ENCODE measurements at places on chromosomes 12 and 14.

GRCh38 chr12:182381-182892 lies 31.5 kb downstream of the SLC6A12 start:
- no peak for DNase-seq

- DNase-seq: peak; percentile 3
Observed at GRCh38 chr12:60052483-60052882, 456.7 kb downstream of the SLC16A7 start.

DNA sequence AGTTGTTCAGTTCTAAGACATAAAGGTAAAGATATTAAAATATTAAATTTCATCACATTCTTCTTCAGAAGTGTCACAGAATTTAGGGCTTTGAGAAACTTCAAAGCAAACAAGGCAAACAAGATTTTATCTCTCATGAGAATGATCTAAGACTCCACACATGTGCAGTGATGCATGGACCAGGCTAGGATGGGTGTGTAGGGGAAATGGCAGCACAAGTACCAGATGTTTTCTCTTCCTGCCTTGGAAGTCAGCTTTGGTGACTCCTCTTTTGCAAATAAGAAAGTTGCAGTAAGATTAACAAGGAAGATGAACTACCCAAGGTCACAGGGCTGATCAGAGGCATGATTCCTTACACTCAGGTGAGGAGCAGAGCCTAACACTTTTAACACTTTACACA lies 163.8 kb upstream of the LMNTD1 start:
- DNase-seq: no peak

- no peak for DNase-seq
Observed at GRCh38 chr12:56487448-56488040, 417 bp downstream of the GLS2 start.

- DNase-seq: no peak
Observed at GRCh38 chr12:60196366-60196765, 600.5 kb downstream of the SLC16A7 start.

DNA sequence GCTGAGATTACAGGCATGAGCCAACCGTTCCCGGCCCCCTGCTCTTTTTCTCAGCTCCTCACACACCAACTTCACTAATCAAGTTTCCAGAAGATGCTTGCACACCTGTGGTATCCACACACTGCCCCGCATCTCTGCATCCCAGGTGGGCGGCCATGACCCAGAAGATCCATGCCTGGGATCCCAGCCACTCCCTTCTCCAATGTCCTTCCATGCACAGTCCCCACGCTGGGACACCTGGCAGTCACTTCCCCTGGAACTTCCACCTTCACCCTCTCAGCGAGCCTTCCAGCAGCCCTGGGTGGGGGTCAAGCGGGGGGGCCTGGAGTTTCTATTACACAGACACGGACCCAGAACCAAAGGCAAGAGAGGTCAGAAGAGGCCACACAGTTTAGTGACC lies 107.8 kb downstream of the CALM1 start:
- DNase-seq: no peak

DNA sequence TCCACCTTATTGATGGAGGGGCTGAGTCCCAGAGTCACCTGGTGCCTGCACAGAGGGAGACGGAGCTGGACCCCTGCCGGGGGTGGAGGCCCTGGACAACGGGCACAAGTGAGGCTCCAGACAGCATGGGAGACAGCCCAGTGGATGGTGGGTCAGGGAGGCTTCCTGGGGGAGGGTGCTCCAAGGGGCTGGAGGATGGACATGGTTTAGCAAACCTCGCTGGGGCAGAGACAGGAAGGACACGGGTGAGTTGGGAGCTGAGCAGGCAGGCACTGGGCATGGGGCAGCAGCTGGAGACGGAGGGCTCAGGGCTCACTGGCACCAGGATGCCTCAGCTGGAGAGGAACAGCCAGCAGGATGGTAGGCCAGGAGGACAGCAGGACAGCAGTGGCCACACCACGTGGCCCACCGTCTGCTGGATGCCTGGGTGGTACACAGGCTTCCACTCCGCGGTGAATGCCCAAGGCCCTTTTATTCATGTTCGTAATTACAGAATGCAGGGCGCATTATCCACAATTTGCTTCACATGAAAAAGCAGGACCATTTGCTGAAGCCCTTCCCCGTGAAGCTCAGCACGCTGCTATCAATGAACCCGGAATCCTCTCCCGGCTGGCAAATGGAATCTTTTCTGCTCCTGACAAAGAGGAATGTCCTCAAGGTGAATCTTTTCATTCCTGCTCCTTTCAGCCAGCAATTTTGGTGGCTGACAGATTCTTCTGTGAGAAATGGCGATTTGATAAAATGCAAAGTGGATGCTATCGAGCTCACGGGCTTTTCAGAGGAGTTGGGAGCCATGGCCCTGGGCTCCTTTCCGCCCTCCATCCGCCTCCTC lies 138.1 kb upstream of the C14orf180 start:
- DNase-seq: no peak

- DNase-seq: no peak
Observed at GRCh38 chr14:35414365-35414764, 9.8 kb upstream of the NFKBIA start.

GRCh38 chr12:105355752-105356151 lies 25.3 kb downstream of the C12orf75 start:
- peak; percentile 42 for DNase-seq

DNA sequence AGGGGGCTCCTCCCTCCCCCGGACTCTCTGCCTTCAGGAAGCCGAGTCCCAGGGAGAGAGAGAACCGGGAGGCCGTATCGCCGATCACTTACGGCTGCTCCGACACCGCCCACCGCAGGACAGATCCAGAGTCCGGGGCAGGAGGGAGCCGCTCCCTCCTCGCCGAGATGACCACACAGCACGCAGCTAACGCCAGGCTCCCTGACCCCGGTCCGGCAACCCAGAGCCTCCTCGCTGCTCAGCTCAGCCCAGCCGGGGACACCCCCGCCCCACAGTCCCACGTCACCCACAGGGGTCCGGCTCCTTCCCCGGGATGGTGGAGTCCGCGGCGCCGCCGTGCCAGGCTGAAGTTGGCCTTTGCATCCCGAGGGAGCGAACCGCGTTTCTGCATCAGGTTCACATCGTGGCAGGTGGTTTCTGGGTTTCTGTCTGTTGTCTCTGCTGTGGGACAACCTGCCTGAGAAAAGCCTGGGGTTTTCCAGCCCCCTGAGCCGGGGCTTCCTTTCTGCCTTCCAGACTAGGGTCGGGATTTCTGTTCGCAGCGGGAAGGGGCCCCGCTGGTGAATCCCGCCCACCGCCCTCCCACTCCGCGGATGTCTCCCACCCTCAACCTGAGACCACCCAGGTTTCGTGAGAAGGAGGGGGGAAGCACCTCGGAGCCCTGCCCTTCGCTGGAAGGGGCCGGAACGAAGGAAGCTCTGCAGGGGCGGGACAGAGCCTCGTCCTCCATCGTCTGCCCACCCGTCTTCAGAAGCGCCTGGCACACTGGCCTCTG lies 61.2 kb downstream of the NOC4L start:
- no peak for DNase-seq

DNA sequence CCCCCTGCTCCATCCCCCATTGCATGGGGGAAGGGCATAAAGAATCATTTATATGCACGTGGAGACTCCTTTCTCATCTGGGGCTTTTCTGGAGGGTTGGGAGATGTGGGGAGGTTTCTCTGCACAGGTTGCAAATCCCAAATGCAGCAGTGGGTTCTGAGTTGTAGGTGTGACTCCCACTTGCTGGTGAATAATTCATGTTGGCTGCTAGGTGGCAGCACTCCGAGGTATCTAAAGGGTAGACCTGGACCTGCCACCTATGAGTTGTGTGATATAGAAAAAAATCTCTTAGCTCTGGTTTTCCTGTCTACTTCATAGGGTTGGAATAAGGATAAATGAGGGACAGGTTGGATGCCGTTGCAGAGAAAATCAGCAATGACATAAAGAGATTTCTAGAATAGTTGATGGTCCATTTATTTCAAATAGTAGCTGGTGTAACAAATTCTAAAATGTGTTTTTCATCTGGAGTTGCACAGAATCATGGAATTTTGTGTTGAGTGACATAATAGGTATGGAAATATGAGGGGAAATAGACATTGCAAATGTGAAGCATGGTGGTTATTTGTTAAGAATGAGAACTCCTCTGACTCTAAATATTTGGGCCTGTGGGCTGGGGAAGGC lies 4.6 kb downstream of the MARCHF9 start:
- no peak for DNase-seq

DNA sequence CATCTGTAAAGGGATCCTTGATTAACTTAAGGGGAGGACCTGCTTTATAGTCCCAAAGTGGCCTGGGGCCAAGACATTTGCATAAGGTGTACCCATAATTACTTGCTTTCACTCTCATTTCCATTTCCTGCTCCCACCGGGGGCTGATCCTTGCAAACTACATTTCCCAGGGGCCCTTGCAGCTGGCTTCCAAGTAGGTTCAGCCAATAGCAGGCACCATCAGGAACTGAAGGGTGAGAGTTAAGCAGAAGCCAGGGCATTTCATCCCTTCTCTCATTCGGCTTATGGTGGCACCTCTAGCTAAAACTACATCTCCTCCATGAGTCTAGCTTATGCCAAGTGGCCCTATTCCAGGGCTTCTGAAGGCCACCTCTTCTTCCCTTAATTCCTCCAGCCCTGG lies 88.8 kb downstream of the CCDC60 start:
- DNase-seq: no peak

DNA sequence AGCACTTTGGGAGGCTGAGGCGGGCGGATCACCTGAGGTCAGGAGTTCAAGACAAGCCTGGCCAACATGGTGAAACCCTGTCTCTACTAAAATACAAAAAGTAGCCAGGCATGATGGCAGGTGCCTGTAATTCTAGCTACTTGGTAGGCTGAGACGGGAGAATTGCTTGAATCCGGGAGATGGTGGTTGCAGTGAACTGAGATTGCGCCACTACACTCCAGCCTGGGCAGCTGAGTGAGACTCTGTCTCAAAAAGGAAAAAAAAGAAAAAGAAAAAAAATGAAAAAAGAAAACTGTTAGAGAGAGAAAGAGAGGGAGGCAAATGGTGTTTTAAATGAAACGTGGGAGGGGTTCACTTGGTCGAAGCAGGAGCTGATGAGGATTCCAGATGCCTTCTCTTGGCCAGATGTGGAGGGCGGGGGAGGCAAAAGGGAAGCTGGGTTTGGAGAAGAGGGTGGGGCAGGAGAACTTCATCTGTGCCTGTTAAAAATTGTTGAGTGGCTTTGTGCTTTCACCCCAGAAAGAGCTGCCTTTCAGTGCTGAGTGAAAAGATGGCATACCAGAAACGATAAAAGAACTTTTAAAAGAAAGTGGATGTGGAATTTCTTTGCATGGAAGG lies 1.1 kb downstream of the EMP1 start:
- DNase-seq: peak; percentile 76

GRCh38 chr14:101064718-101065117 lies 161.2 kb upstream of the RTL1 start:
- DNase-seq: no peak

DNA sequence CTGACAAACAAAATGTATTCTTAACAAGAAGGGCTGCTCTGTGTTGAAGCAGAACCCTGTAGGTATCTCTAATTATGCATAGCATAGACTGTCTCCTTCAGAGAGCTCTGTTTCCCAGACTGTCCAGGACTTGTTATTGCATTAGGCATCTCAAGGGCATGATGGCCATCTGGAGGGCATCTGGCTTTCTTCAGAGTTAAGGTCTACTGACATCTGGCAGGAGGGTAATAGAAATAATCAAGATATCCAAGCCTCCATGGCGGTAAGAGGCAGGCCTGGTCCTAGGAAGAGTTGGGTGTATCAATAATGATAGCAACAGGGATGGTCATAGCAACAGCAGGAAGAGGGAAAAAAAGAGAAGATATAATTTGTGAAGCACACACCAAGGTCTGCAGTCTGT lies 161.2 kb downstream of the TTC8 start:
- no peak for DNase-seq

DNA sequence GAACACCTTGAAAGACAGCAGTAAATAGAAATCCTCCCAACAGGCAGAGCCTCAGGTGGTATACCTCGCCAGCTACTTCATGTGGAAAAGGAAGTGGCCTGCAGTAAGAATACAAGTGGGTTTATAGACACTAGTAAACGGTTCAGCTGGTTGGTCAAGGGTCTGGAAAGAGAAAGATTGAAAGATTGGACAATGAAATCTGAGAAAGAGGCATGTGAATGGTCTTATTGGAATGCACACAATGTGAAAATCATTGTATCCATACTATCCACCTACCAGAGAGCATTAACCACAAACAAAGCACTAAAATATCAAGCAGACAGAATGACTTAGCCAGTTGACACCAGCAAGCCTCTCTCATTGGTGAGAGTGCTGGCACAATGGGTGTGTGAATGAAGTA lies 98.2 kb downstream of the SSPN start:
- no peak for DNase-seq

GRCh38 chr12:11773889-11774677 lies 124.6 kb downstream of the ETV6 start:
- DNase-seq: no peak

DNA sequence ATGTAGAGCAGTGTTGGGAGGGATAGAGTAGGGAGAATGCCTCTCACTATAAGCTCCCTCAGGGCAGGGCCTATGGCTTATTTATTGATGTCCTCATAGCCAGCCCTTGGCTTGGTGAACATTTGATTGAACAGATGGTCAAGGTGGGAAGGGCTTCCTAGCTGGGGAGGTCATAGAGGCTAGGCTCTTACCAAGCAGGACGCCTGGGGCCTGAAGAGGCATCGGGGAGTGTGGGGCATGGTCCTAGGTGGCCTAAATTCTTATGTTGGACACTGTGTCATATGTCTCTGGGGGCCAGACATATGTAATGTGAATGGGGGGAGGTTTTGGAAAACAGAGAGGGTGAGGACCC lies 17.9 kb upstream of the KRT86 start:
- DNase-seq: no peak

DNA sequence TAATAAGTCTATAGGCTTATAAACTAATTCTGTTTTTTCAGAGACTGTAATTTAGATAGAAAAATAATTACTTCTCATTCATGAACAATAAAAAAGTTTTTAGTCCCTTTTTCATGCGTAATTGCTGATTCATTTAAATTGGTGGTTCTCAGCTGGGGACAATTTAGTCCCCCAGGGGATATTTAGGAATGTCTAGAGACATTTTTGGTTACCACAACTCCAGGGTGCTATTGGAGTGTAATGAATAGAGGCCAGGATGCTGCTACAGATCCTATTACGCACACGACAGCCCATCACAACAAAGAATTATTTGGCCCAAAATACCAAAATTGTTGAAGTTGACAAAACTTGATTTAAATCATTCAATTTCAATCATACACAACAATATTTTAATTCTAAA lies 22.8 kb upstream of the VCPKMT start:
- DNase-seq: peak; percentile 19

GRCh38 chr12:57755454-57756372 lies 810 bp downstream of the MARCHF9 start:
- DNase-seq: no peak

DNA sequence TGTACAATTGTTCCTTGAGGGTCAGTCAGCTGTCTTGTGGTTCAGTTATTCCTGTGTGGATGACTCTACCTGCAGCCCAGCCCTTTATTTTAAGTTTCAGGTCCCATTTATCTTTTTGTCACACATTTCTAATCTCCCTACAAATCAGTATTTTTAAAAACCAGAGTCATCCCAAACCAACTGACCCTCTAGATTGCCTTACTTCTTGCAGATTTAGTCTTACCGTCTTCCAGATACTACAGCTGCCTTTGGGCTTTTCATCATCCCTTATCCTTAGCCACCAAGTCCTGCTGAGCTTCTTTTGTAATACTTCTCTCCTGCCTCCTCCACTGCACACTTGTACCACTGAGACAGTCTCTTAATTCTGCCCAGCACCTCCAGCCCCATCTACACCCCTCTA lies 54.9 kb downstream of the PRKCH start:
- DNase-seq: no peak

GRCh38 chr12:123250471-123251383 lies 17.5 kb downstream of the MTRFR start:
- no peak for DNase-seq
